SK-MEL-5 (cell line): ENCODE measurements at places on chromosomes 1 and 21.

DNA sequence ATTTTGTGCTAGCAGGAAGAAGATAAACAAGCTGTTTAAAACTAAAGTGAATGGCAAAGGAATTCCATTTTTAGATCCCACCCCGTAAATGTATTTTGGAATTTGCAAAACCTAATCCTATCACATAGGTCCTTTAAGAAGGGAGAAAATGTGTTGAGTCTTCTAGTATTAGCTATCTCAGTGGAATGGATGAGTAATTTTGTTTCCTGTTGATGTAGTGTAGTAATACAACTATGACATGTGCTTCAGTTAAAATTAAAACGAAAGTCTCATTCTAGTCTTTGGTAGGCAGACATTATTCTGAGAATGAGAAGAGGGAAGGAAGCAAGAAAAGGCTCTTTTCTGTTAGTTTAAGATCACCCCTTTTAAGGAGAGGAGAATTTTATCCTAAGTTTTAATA lies 265.9 kb upstream of the C1orf105 start:
- DNase-seq, result no peak

DNA sequence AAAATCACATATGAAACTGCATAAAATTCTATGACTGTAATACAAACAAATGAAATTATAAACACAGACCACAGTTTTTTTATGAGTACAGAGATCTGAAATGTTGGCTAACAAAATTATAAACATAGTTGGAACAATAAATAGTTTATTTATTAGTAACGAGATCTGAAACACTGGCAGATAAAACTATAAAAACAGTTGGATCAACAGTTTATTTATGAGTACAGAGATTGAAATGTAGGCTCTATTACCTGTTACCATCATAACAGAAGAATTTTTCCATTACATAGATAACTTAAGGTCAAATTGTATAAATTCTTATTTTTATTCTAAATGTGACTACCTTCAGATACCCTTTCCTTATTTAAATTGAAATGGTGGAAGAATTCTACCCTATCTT lies 14.5 kb downstream of the EYA3 start:
- DNase-seq, result no peak

DNA sequence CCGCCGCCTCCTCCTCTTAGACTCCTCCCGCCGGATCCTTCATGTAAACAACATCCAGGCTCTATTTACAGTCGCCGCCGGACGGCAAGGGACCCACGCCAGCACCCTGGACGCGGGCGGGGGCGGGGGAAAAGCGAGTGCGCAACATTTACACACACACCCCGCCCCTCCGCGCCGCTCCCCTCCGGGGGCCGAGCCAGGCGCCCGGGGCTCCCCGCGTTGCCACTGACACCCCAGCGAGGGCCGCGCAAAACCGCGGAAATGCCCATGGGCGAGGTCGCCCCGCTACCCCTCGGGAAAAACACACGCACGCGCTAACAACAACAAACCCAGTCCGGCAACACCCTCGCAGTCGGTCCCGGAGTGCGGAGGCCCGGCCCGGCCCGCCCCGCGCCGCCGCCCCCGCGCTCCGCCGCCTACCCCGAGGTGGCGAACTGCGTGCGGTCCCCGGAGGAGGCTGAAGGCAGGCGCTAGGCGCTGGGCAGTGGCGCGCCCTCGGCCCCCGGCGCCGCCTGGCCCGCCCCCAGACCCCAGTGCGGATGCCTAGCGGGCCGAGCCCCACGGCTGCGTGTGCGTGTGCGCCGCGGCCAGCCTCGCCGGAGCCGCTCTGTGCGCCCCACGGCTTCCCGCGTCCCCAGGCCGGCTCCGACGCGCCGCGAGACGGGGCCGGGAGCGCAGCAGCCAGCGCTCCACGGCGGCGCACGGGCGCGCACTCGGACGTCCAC lies 81.1 kb upstream of the AK4 start:
- peak; percentile 77 for DNase-seq

GRCh38 chr1:36797761-36798160 lies 236.6 kb downstream of the GRIK3 start:
- no peak for DNase-seq

GRCh38 chr1:64043288-64043687 lies 160.1 kb upstream of the UBE2U start:
- no peak for DNase-seq

DNA sequence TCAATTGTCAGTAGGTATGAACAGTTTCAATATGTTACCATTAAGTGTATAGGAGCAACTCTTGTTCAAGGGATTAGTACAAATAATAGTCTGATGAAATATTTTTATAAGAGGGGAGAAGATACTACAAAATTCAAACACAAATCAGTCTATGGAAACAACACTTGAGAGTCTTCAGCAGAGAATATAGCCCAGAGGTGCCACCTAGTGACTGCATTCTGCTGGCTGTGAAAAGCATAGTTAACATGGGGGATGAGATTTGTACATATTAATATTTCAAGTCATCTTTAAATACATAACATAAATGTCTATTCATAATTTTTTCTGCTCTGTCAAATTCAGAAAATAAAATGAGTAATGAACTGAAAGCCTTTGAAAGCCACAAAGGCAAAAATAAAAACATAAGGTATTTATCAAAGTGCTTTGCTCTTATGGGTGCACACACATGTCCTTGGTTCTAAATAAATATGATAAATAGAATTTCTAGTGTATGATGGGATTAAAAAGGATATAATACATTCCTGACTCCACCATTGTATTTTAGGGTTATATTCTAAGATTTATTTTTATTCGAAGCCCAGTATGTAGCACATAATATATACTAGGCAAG lies 440.9 kb upstream of the ZRANB2 start:
- DNase-seq, result peak; percentile 57

- no peak for DNase-seq
Measured at GRCh38 chr1:53316424-53316765, 11.5 kb downstream of the LRP8 start.

- DNase-seq, result no peak
Measured at GRCh38 chr1:47532921-47533792, 95.3 kb downstream of the FOXD2 start.

DNA sequence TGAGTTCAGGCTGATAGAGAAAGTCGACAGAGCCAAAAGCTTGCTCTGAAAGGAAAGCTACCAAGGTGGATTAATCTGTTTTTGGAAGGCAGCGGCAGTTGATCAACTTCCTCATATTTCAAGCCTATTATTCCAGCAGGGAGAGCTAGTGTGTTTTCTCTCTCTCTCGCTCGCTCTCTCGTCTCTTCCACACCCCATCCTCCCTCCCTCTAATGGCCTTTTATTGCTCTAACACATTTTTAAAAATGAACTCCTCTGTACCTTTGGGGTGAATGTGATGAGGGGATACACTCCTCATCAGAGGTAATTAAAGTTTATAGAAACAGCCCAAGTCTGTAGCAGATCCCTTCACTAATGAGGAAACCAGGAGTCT lies 126.4 kb downstream of the CLIC6 start:
- no peak for DNase-seq

DNA sequence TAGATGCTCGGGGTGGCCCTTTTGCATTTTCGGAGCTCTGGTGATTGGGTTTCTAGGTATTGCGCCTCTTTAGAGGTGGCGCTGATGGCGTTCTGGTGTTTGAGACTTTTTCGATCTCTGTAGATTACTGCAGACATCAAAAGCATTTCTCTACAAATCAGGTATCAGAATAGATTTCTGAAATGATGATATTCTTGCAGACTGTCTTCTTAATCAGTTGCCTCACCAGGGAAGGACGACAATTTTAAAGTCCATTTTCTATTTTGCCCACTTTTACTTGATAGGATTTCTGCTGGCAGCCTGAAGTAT lies 65.2 kb upstream of the VAMP3 start:
- no peak for DNase-seq

- peak; percentile 42 for DNase-seq
Measured at GRCh38 chr1:42420911-42421585, 34.8 kb downstream of the ZMYND12 start.

- DNase-seq, result no peak
Measured at GRCh38 chr1:209800984-209801834, 4.7 kb downstream of the IRF6 start.

GRCh38 chr1:200130552-200130951 lies 103.0 kb downstream of the NR5A2 start:
- no peak for DNase-seq

- DNase-seq, result peak; percentile 37
Measured at GRCh38 chr1:44571712-44572571, 102.3 kb downstream of the TMEM53 start.

DNA sequence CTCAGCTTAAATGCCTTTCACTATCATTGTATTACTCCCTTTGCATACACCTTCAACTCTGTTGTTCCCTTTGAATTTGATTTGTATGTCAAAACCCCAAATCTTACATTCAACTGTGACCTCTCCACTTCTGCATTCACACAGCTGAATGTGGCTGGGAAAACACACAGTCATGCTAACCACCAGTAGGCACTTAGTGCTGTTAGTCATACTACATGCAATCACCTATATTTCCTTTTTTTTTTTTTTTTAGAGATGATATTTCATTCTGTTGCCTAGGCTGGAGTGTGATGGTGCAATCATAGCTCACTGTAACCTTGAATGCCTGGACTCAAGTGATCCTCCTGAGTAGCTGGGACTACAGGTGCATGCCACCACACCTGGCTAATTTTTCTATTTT lies 16.2 kb downstream of the BTBD8 start:
- DNase-seq, result no peak

GRCh38 chr1:161335796-161336195 lies 21.6 kb downstream of the SDHC start:
- DNase-seq, result no peak
